Activated T-cell treated with anti-CD3 and anti-CD28 coated beads for 4 hours (primary cell): ENCODE measurements at places on chromosomes 12 and 14.

- DNase-seq, result no peak
Observed at GRCh38 chr12:41362510-41362909, 174.4 kb downstream of the PDZRN4 start.

DNA sequence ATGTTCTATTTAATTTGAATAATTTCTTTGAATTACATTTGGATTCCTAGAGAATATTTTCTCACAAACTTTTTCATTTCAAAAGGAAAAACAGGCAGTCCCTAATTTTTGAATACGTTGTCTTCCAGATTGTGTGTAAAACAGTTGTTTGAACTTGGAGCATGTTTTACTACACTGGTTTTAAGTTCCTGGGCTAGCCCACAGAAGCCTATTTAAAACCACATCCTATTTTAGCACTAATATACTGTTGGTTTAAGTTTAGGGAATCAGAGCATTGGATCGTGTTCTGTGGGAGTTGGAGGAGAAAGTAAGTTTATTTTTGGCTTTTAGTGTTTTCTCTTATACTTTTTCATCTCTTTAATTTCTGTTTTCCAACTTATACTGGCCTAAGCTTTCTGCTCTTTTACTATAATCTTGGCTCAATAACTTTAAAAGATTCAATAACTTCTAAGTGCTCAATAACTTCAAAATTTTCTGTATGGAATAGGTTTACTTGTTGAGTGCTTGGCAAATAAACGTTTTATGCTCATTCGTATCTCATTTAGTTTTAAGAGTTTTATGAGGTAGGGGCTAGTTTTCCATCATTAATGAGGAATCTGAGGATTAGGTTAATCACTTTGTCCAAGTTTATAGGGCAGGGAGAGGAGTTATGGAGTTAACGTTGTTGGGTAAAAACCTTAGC, 14.9 kb downstream of the LEMD3 start:
- no peak for DNase-seq

DNA sequence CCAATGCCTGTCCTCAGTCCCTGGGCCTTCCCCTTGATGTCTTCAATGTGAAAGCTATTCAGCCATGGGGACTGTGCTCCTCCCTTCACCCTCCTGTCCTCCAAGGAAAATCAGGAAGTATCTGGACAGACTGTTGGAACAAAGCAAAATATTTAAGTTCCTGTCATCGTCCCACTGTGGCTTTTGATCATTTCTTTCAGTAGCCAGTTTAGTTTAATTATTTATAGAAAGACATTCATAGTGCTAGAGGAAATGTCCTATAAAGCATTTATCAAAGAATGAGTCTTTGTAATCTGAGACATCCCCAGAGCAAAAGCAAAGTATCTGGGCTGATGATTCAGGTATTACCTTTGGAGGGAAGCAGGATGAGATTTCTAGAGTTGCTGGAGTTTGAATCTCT, 254.1 kb downstream of the NRXN3 start:
- DNase-seq, result no peak

- DNase-seq, result no peak
Observed at GRCh38 chr14:87944987-87945604, 47.9 kb downstream of the GALC start.

GRCh38 chr12:111434680-111435338, 29.1 kb downstream of the SH2B3 start:
- DNase-seq, result peak; percentile 78

DNA sequence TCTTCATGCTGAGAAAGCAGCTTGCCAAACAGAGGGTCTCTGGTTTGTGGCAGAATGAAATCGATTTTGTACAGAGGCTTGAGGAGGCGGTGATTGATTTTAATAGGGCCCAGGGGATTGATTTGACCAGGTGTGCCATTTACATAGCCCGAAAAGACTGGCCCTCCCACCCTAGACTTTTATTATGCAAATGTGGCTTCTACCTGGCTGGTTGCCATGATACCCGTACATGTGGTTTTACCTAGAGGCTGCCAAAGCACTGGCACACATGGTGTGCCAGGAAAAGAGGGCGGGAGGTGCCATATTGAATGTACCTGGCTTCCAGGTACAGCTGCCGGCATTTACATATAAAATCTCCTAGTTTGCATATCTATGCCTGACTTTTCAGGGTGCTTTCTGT, 18.0 kb upstream of the GUCY2C start:
- no peak for DNase-seq

DNA sequence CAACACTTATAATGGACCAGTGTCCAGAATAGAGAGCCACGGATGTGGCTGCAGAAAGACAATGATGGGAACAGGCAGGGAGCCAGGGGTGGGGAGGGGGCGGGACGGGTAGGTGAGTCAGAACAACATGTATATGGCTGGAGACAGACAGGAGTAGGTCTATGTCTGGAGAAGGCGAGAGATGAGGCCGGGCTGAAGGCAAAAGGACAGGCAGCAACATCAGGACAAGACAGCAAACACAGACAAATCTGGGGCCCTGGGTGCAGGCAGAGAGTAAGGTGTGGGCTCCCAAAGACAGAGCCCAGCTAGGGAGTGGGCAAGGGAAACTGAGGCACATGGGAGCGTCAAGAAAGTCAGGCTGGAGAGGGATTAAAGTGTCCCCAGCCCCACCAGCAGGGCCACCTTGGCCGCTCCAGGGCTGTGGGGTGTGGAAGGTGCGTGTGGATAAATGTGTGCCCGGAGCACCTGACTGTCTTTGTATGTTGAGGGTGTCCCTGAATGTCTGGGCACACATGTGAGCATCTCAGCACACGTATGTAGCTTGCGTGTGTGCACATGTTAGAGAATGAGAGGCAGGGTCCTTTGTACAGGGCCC, 44.1 kb downstream of the FAM222A start:
- DNase-seq, result no peak

- no peak for DNase-seq
Observed at GRCh38 chr12:132486168-132486567, 3.8 kb upstream of the FBRSL1 start.

DNA sequence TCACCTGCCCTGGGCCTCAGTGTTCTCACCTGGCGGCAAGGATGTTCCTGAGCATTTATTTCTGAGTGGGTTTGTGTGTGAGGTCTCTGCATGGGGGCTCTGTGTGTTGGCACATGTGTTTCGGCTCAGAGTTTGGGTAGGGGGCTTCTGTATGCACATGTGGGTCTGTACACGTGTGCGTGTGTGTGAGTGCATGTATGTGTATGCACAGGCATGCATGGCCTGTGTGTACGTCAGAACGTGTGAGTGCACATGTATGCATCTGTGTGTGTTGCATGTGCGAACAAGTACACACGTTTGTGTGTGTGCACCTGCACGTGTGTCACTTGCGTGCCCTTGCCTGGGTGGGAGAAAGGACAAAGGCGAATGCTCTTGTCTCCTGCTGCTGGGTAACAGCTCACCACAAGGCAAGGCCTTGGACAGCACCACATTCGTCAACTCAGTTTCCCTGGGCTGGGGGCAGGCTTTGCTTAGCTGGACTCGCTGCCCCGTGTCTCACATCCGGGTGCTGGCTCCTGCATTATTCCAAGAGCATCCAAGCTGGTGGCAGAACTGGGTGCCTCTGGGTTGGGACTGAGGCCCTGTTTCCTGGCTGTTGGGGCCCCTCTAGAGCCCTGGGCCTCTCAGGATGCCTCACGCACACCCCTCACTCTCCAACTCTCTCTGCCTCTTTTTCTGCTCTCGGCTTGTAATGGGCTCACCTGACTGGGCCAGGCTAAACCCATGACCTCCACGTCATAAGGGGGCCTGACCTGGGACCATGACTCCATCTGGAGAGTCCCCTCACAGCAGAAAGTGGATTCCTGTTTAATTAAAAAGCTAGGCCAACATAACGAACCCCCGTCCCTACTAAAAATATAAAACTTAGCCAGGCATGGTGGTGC, 153.6 kb upstream of the C14orf180 start:
- no peak for DNase-seq

GRCh38 chr14:88049266-88049665, 44.3 kb downstream of the GPR65 start:
- DNase-seq, result no peak
